Esophagus squamous epithelium (tissue), 5 donors: ENCODE measurements at places on chromosomes 4 and X. TPM values are rescaled to one million over a fixed set of nuclear protein-coding genes. Genes with fewer than 3 reads are reported as not detected.
A peak's percentile ranks its signal among the peaks of the same experiment; 100 is the strongest.

DNA sequence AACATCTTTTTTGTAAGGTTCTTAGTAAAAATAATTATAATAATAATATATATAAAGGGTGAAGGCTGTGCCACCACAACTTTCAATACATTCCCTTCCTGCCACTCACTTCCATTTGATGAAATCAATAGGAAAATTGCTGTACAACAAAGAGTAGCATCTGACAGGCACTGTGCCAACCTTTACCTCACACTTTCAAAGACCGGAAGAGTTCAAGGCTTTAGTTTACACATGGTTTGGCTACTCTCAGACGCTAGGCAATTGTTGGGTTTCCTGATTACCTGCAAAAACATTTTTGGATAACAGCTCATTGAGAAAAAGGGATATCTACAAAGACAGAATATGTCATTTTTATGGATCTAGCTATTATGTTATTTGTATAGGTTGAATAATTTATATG lies 5.5 kb upstream of the ING2 start:
- H3K4me3 ChIP-seq, result no peak overlapping the region
- no peak overlapping the region for H3K27ac ChIP-seq
- peaks cover 6% of the 10 kb centered on the region for H3K36me3 ChIP-seq
- no peak for DNase-seq
- H3K4me1 ChIP-seq, result peaks cover 12% of the 10 kb centered on the region

DNA sequence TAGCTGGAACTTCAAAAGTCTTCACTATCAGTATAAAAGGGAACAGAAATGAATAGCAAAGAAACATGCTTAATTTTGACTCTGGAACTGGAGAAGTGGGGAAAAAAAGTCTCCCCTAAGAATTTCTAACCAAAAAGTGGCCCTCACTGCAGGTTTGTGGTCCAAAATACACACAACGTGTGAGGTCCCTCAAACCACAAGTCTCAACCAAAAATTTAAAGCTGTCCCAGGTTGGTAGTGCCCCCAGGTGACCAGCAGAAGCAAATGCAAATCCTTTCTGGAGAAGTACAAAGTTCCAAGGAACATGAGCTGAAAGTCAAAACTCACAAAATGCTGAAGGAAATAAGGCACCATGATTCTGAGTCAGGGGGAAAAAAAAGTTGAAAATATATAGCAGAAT lies 23.6 kb upstream of the VAMP7 start:
- no peak overlapping the region for H3K4me3 ChIP-seq
- H3K4me1 ChIP-seq, result no peaks in the 10 kb centered on the region
- no peak for DNase-seq
- no peak overlapping the region for H3K27ac ChIP-seq
- H3K36me3 ChIP-seq, result no peaks in the 10 kb centered on the region

DNA sequence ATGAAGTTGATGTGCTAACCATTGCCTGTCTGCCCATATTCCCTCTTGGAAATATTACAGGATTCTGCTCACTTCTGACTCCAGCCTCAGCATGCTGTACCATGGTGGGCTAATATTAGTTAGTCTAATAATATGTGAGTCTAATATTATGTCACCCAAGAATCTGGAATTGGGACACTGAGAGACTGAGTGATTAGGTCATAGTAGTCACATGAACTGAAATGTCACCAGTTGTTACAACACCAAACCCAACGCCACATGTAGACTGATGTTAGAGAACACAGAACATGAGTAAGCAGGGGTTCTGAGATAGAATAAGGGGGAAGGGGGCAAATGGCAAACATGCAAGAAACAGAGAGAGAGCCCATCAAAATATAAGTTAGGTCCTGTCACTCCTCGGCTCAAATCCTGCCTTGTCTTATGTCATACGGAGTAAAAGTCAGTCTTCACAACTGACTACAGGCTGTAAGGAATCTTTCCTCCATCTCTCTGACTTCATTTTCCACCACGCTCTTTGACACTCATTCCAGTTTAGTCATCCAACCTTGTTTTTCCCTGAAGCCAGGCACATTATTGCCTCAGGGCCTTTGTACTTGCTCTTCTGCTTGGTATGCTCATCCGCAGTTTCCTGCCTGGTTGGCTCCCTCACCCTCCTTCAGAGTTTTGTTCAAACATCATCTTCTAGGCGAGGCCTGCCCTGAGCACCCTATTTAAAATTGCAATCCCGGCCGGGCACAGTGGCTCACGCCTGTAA lies 9.6 kb upstream of the SLAIN2 start:
- H3K27ac ChIP-seq, result peak overlapping the region; percentile 56
- no peaks in the 10 kb centered on the region for H3K4me1 ChIP-seq
- no peaks in the 10 kb centered on the region for H3K27me3 ChIP-seq
- H3K36me3 ChIP-seq, result no peaks in the 10 kb centered on the region
- H3K4me3 ChIP-seq, result no peak overlapping the region

- no peak overlapping the region for H3K27ac ChIP-seq
- no peak overlapping the region for H3K4me3 ChIP-seq
- no peaks in the 10 kb centered on the region for H3K36me3 ChIP-seq
- H3K27me3 ChIP-seq, result no peaks in the 10 kb centered on the region
Measured at GRCh38 chr4:26462874-26463273, 27.4 kb downstream of the CCKAR start.

- DNase-seq, result no peak
- H3K27me3 ChIP-seq, result no peaks in the 10 kb centered on the region
- peak overlapping the region; percentile 1 for H3K27ac ChIP-seq
Measured at GRCh38 chr4:184479516-184479950, 5.2 kb upstream of the IRF2 start.

DNA sequence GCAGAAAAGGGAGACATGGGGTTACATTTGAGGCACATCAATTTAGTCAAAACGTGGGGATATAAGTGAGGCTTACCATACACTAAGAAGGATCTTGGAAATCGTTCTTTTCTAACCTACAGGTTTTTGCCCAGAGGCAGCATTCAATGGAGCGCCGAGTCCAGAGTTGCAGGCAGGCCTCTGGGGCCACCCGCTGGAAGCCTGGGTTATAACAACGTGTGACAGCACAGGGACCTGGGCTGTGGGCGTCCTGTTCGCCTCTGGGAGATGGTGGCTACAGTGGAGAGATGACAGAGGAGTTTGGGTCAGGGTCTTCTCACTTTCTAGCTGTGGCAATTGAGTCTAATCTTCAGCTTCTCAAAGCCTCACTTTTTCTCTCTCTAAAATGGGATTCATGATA lies 53.9 kb downstream of the ENPP6 start:
- no peak for DNase-seq
- H3K4me1 ChIP-seq, result no peaks in the 10 kb centered on the region
- H3K4me3 ChIP-seq, result no peak overlapping the region
- no peak overlapping the region for H3K27ac ChIP-seq
- H3K36me3 ChIP-seq, result no peaks in the 10 kb centered on the region
- peaks cover 39% of the 10 kb centered on the region for H3K27me3 ChIP-seq

DNA sequence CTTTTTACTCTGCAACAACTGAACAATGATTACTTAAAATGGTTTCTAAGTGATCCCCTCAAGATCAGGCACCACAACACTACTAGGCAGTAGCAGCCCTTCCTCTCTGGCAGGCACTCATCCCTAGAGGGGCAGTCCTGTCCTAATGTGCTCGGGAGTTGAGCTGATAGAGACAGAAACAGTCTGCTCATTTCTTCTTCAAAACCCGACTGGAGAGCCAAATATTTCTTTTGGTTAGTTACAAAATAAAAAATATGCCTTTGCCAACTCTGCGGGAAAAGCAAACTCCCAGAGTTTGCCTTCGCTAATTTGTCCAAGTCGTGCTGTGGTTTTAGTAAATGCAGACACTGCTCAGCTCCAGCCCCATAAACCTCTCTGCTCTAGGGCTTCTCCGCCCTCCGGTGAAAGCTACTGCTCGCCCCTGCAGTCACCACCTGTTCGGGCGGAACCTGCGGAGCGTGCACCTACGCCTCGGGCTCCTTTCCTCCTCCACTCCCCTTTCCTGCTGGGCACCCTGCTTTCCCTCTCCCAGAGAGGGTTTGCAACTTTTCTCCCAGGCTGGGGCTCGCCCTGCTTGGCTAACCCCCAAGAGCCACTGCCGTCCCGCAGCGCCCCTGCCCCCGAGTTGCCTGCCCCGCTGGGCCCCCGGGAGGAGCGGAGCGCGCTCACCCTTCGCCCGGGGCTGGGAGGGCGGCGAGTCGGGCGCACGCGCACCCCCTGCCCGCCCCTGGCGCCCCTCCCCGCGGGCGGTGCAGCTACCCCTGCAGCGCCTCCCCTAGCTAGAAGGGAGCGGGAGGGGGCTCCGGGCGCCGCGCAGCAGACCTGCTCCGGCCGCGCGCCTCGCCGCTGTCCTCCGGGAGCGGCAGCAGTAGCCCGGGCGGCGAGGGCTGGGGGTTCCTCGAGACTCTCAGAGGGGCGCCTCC lies at the start of gene NPNT:
TSS of gene NPNT (plus strand) at position 812 of the 923 bp plus-strand sequence. CDS start 182 bp downstream, outside the sequence.
- peaks cover 42% of the 10 kb centered on the region for H3K4me1 ChIP-seq
- no peak for DNase-seq
- peak within 1 kb of the TSS; percentile 82 for H3K27ac ChIP-seq

DNA sequence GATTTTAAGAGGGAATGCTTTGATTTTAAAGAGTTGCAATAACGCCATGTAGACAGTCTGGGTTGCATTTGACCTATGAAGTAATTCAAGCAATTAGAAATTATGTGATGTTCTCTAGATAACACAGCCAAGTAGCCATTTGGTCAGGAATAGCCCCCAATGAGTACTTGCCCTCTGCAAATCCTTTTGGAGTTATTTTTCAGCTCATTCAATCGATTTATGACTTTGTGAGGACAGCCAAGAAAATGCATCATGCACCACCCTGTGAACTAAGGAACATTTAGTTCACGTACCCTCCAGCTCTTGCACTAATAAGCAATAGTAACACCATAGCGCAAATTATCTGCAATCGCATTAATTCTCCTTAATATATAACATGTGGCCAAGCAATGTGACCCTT lies 552.6 kb upstream of the INTU start:
- H3K4me1 ChIP-seq, result no peaks in the 10 kb centered on the region
- no peaks in the 10 kb centered on the region for H3K36me3 ChIP-seq
- H3K27ac ChIP-seq, result no peak overlapping the region
- no peak for DNase-seq

- no peaks in the 10 kb centered on the region for H3K27me3 ChIP-seq
- H3K27ac ChIP-seq, result peak overlapping the region; percentile 2
- H3K4me1 ChIP-seq, result no peaks in the 10 kb centered on the region
Measured at GRCh38 chrX:117972711-117973109, 143.9 kb downstream of the KLHL13 start.

DNA sequence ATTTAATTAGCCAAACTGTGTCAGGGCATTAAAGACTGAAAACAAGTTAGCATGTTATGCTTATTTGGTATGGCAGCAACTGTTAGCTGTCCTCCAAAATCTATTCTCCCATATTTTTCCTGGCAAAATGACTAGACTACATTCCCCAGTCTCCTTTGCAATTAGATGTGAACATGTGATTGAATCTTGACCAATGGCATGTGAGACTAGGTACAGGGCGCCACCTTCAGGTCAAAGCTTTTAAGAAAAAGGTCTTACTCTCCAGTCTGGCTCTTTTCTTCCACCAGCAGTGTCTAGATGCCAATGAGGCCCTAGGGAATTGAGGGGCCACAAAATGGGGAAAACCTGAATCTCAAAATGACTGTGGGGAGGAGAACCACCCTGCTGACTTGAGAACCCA lies 408.2 kb downstream of the SMARCA1 start:
- H3K4me1 ChIP-seq, result no peaks in the 10 kb centered on the region
- no peak for DNase-seq
- no peak overlapping the region for H3K4me3 ChIP-seq
- H3K27ac ChIP-seq, result no peak overlapping the region
- H3K27me3 ChIP-seq, result no peaks in the 10 kb centered on the region
- H3K36me3 ChIP-seq, result no peaks in the 10 kb centered on the region

The FRG2 gene
- total RNA-seq, result not detected

The ATP5ME gene
- total RNA-seq, result 74.5 TPM

The CLCN4 gene
- 0.30 TPM for total RNA-seq

The KCND1 gene
- total RNA-seq, result 0.04 TPM

The USP17L11 gene
- total RNA-seq, result not detected

The HAUS3 gene
- 8.9 TPM for total RNA-seq

The ARMCX1 gene
- 2.2 TPM for total RNA-seq

The DMD gene
- total RNA-seq, result 10.3 TPM

The GNRHR gene
- 0.19 TPM for total RNA-seq
